COLO829 (cell line): ENCODE measurements at places on chromosomes 2 and 18.
A peak's percentile ranks its signal among the peaks of the same experiment; 100 is the strongest.

- DNase-seq, result no peak
Measured at GRCh38 chr2:191051177-191051576, 37.2 kb upstream of the STAT1 start.

GRCh38 chr2:10493634-10494281 lies 45.6 kb upstream of the ODC1 start:
- no peak for DNase-seq

DNA sequence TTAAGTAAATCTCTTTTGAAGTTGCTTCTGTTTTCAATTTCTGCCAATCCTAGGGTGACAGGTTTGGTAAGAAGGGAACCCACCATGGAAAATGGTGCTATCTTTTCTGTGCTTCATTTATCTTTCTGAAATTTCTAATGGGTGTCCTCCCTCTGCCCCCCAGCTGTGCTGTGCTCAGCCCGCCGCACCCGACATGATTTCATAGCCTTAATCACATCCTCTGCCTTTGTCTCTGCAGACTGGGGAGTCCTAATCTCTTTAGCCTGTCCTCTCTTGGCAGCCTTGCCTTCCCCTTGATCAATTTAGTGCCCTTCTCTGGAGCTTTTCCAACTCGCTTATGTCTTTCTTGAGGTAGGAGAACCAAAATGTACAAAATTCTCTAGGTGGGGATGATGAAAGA lies 49.3 kb downstream of the DNMT3A start:
- no peak for DNase-seq

- DNase-seq, result peak; percentile 47
Measured at GRCh38 chr18:3623769-3624545, 174.0 kb downstream of the TGIF1 start.

DNA sequence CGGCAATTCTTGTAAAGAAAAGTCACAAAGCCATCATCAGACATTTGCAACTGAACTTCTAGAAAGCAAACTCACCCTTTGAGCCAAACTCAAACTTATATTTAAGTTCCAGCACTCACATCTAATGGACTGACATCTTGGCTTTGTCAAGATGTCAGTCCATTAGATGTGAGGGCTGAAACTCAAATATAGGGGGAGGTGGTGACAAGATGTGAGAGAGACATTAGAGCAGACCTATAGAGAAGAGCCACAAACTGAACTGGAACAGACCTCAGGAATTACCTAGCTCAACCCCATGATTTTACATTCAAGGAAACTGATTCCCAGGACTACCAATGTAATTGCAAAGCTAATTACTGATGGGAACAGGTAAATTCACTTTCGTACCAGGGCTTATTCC lies 543.8 kb downstream of the TNS1 start:
- DNase-seq, result no peak

GRCh38 chr2:198315791-198316630 lies 511.6 kb downstream of the PLCL1 start:
- no peak for DNase-seq

GRCh38 chr18:50720325-50720674 lies 99.5 kb downstream of the MRO start:
- DNase-seq, result no peak

- DNase-seq, result no peak
Measured at GRCh38 chr2:167509586-167509985, 621.3 kb downstream of the XIRP2 start.

- no peak for DNase-seq
Measured at GRCh38 chr2:6887751-6888192, 10.2 kb downstream of the RSAD2 start.

- no peak for DNase-seq
Measured at GRCh38 chr2:134247679-134248078, 6.2 kb upstream of the MGAT5 start.

- no peak for DNase-seq
Measured at GRCh38 chr2:188158337-188159100, 133.2 kb upstream of the GULP1 start.

DNA sequence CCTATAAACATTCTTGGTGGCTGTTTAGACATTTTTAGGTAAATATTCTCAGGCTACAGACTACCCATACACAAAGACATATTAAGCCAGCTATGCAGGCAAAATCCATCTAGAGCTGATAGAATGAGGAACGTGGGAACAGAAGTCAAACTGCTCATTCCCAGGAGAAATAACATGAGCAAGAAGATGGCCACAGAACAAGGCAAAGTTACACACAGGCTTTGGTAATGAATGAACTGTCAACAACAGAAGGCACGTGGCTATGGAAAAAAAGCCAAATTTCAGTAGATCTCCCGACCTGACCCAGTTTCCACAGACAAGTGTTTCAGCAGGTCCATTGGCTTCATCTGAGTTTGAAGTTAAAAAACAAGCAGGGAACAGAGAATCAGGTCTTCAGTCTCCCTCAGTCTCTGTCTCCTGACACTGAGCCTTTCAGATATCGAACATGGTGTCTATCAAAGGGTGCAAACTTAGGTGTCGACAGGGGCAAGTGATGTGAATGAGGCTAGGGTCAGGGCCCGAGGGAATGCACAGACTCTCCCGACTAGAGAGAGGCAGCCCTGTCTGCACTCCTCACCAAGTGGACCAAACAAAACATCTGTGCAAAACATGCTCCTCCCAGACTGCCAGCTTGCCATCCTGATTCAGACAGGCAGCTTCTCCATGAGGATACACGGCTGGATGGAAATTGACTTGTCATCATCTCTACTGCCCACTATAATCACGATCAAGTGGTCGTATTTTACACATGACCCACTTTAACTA lies 25.9 kb downstream of the SIGLEC15 start:
- no peak for DNase-seq

DNA sequence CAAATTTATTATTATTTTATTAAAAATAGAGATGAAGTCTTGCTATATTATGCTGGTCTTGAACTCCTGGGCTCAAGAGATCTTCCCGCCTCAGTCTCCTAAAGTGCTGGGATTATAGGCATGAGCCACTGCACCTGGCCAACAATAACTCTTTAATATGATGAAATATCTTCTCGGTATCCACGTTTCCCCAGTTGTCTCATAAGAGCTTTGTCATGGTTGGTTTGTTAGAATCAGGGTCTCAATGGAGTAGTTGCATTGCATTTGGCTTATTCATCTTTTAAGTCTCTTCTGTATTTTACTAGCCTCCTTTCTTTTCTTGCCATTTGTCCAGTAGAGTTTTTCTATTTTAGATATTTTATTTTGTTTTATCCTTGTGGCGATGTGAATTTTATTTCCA lies 32.7 kb upstream of the DLX2 start:
- DNase-seq, result no peak

DNA sequence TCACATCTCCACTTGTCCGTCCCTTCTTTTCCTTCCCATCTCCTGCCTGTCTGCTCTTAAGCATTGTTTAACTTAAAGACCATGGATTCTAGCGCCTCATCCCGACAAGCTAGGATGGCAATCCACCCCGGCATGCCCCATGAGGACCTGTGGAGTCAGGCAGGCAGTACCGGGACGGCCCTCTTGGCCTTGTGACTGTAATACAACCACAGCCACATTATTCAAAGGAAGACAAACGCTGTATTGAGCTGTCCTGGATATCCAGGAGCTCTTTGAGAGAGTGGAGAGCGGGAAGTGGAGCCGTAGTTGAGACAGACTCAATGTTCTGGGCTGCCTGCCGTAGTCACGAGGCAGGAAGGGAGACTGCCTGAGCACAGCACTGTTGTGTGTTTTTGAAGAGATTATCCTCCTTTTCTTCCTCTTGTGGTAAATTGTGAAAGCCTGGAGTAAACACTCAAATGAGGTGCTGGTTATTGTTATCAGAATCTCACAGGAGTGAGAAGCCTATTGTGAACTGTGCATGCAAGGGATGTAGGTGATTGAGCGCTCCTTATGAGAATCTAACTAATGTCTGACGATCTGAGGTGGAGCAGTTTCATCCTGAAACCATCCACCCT lies 929.8 kb upstream of the CNTNAP5 start:
- no peak for DNase-seq
